ENCODE measurements at places on chromosomes 2 and 18. TPM values are rescaled to one million over a fixed set of nuclear protein-coding genes. Genes with fewer than 3 reads are reported as not detected.

DNA sequence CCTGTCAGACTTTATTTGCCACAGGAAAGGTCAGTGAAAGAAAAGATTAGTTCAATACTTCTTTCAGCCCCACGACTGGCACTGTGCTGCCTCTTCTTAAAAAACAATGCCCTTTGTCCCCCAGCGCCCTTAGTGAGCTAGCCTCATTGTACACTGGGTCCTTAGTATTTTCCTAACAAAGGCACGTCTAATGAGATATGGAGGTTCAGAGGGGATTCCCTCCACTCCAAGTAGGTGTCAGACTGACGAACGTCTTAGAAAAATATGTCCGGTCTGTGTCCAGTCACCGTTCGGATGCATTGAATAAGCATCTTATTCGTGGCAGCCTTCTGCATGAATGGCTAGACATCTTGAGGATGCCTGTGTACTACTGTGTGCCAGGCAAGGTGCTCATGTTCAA lies 1.1 kb downstream of the FECH start:
- H3K36me3 ChIP-seq: no peaks in the 10 kb centered on the region
- peak overlapping the region; percentile 92 for H3K4me3 ChIP-seq
- no peak for DNase-seq

GRCh38 chr2:120917886-120918285 lies 182.2 kb downstream of the GLI2 start:
- H3K36me3 ChIP-seq: peaks cover 2% of the 10 kb centered on the region
- H3K4me3 ChIP-seq: no peak overlapping the region
- DNase-seq: peak; percentile 75
- H3K27ac ChIP-seq: no peak overlapping the region

GRCh38 chr2:71790226-71791060 lies 337.1 kb downstream of the DYSF start:
- no peak overlapping the region for H3K4me3 ChIP-seq
- no peaks in the 10 kb centered on the region for H3K27me3 ChIP-seq

DNA sequence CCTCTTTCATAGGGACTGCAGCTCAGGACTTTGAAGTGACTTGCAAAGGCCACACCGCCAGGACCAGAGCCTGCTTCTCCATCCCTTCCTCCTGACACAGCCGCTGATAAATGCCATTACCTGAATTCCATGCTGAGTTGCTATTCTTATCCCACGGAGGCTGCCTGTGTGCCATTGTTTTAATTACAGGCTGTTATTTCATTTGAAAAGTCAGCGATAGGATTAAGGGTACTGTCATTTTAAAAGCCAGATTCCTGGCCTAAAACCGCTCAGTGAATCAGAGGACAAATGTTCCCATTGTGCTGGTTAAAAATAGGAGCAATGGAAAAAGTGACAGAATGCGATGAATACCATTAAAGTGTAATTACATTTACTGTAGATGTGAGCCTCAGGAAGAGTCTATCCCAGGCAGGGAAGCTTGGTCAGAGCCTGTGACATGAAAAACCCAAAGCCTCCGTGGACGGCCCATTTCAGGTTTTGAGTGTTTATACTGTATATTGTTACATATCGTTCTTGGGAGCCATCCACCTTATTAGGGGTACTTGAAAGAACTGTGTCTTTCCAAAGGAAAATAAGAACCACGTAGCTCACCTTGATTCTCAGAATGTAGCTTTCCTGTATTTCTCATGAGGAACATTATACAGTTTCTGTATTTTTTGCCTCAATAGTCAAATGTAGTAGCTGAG lies 41.3 kb downstream of the PDCL3 start:
- no peak overlapping the region for H3K27ac ChIP-seq
- H3K36me3 ChIP-seq: no peaks in the 10 kb centered on the region

- H3K4me1 ChIP-seq: no peaks in the 10 kb centered on the region
- no peak for DNase-seq
- no peaks in the 10 kb centered on the region for H3K36me3 ChIP-seq
- H3K27me3 ChIP-seq: no peaks in the 10 kb centered on the region
- H3K27ac ChIP-seq: no peak overlapping the region
- no peak overlapping the region for H3K4me3 ChIP-seq
These were observed 86.4 kb downstream of the PLEKHM3 start for GRCh38 chr2:207938886-207939285.

DNA sequence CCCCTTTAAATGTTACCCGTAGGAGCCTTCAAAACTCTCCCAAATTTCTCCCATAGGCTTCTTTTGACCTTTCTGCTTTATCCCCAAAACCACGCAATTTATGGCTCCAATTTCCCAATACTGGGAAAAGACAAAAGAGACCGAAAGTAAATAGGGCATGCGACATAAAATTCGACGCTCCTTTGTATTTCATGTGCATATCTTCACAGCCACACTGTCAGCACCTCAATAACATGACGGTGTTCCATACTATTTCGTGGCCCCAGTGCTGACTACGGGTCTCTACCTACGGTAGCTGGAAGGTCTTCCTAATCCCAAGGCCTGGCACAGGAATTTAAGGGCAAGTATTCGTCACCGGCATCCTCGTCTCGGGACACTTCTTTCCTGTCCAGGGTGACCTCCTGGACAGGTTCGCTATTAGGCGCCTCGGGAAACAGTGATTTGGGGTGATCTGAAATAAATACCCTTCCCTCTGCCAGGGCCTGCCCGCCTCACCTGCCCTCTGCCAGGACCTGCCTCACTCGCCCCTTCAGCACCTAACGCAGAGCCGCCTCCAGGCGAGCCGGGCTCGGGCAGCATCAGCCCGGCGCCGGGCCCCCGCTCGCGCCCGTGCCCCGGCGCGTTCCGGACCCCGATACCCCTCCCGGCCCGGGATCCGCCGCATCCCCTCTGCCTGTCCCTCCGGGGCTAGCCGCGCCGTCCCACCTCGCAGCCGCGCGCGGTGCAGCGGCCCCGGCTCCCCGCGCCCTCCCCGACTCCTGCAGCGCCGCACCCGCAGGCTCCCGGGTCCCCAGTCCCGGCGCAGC lies 680 bp downstream of the DTNB start:
- H3K4me3 ChIP-seq: peak overlapping the region; percentile 97
- no peaks in the 10 kb centered on the region for H3K27me3 ChIP-seq
- no peaks in the 10 kb centered on the region for H3K36me3 ChIP-seq
- peak overlapping the region; percentile 34 for H3K27ac ChIP-seq
- 0 out of 2 replicates have a peak, but pooled peaks cover 3% of the 10 kb centered on the region for H3K4me1 ChIP-seq

DNA sequence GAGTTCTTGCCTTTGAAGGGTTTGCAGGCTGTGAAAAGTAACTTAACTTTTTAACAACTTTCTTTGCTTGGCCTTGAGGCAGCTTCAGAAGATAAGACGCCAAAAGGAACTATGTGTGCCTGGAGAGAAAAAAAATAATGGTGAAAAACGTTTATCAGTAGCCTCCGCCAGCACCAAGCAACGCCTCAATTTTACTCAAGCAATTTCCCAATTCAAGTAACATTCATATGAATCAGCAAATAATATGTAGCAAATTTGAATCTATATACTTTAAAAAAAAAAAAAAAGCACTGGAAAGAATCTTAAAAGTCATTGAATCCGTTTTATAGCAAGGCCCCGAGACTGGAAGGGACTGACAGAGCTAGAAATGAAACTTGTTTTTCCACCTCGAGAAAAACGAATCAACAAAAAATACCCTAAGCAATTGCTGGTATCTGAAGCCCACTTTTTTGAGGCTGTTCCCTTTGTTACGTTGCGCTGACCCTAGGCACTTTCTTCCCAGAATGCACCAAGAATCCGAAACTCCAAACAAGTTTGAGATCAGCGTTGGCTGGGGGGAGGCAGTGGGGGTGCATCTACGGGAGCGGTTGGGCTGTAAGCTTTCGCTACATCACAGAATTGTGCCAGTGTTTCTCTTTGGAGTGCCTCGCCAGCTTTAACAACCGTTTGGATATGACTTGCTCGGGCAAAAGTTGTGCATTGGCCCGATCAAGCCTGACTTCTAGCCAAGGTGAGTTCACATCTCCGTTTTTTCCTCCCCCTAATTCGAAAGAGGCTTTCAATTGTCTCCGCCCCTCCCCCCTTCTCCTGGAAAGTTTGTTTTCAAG lies 2.7 kb upstream of the TGIF1 start:
- no peaks in the 10 kb centered on the region for H3K27me3 ChIP-seq
- DNase-seq: peak; percentile 73
- peak overlapping the region; percentile 95 for H3K27ac ChIP-seq
- H3K4me1 ChIP-seq: peaks cover 10% of the 10 kb centered on the region
- peaks cover 10% of the 10 kb centered on the region for H3K36me3 ChIP-seq

DNA sequence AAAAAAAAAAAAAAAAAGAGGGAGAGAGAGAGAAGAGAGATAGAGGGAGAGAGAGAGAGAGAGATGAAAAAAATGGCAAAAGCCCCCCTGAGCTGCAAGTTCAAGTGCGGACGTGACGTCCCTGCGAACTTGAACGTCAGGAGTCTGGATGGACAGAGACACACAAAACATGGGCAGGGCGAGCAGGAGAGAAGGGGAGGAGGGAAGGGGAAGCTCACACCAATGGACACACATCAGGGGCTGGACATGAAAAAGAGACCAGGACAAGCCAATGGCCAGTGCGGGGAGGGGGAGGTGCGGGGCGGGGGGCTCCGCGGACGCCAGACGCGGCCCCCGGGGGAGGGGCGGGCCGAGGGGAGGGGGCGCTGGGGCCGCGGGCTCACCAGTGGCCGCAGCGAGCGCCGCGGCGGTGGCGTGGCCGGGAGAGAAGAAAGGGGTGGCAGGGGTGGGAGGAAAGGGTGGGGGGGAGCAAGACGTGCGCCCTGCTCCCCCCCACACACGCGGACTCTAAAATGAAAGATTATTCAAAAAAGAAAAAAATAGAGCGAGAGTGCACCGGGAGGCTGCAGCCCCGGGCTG lies at the start of gene BCL11A:
TSS of gene BCL11A (minus strand) at position 160 of the 579 bp plus-strand sequence. CDS start 384 bp downstream, outside the sequence.
- no peaks in the 10 kb centered on the region for H3K36me3 ChIP-seq
- peak within 1 kb of the TSS; percentile 79 for H3K4me3 ChIP-seq
- peak; percentile 97 for DNase-seq
- H3K27me3 ChIP-seq: peaks cover 3% of the 10 kb centered on the region

DNA sequence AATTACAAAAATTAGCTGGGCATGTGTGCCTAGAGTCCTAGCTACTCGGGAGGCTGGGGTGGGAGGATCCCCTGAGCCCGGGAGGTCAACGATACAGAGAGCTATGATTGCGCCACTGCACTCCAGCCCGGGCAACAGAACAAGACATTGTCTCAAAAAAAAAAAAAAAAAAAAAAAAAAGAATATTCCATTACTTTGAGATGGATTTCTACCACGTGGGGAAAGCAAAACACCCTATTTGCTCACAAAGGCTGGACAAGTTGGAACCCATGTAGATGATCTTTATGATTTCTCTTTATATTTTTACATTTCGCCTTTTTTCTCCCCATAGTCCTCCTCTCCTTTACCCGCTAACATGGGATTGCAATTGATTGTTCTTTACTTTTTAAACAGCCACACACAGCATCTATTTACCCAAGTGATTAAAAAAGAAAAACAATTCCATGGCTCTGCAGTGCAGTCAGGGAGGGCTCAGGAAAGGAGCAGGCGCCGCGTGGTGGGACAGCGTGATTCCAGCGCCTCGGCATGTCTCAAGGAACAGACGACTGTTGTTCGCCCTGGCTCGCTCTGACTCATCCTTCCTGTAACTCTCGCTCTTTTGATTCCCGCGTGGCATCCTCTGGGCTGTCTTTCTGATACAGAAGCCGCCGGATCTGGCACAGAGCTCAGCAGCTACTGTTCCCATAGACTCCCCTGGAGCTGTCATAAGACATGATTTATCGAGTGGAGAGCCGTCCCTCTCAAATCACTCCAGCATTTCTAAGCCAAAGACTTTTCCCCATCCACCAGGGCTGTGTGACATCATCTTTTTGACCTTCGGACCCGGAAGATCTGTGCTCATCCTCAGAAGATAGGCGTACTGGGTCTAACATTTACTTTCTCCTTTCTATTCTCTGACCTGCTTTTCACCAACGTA lies 230.4 kb upstream of the AGAP1 start:
- H3K27me3 ChIP-seq: no peaks in the 10 kb centered on the region
- no peaks in the 10 kb centered on the region for H3K4me1 ChIP-seq
- peak overlapping the region; percentile 40 for H3K27ac ChIP-seq
- no peaks in the 10 kb centered on the region for H3K36me3 ChIP-seq

Gene SMYD1
- 2.4 TPM for total RNA-seq

Gene COL6A3
- 0.04 TPM for total RNA-seq

Gene KATNAL2
- 5.1 TPM for total RNA-seq

Gene MERTK
- total RNA-seq: 6.7 TPM

Measured in SJCRH30 (cell line).